ENCODE measurements at places on chromosomes 2 and 18.

DNA sequence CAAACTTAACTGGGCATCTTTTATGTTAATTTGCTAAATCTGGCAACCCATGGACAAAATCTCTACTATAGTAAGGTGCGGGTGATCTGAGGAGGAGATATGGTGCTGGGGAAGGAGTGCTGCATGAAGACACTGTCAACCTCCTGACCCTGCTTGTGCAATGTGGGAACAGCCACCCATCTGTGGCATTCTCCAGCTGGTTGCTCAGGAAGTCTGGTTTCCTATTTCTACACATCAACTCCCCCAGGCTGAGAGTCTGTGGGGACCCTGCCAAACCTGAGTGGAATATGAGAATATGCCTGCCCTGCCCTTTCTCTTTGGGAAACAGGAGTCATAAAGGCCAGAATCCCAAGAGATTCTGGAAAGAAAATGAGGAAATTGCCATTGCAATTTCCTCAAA, 60.1 kb upstream of the PAX3 start:
- no peak for DNase-seq

DNA sequence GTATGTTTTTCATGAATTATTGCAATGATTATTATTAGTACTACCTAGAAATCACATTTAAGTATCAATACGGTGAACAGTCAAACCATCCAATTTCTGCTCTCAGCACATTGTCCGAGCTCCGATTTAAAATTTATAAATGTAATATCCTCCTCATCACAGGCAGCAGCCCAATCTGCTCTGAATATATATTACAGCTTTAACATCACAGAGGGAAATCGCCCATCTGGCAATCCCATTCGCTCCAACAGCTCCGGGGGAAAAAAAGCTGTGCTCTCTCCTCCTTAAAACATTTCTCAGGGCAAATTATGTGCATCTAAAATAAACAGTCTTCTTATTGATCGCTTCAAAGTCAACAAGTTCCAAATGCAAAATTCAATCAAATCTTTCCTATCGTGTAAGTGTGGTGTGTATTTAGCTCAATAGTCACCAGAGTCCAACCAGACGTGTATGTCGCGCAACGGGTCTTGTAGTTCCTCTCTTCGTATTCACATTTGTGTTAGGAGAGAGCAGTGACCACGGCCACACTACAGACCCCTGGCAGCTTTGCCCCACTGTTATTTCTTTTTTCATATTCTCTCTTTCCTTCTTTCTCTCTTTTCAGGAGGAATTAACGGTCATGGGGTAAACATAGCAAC, 2.4 kb downstream of the FIGN start:
- no peak for DNase-seq

DNA sequence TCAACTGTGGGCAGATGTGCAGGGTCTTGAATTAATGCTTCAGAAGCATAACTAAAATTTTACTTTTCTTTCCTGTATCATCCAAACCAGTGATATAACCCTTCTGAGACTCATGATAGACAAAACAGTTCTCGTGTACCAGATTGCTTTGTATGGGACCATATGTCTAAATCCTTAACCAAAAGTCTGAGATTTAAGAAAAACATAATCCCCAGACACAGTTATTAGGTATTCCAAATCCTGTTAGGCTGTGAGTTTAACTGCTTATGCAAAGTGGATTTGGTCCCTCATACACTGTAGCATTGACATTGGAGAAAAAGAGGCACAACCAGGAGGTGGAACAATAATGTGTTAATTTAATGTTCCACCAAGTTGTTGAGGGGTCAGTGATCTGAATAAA, 235.0 kb downstream of the PMAIP1 start:
- DNase-seq = no peak

DNA sequence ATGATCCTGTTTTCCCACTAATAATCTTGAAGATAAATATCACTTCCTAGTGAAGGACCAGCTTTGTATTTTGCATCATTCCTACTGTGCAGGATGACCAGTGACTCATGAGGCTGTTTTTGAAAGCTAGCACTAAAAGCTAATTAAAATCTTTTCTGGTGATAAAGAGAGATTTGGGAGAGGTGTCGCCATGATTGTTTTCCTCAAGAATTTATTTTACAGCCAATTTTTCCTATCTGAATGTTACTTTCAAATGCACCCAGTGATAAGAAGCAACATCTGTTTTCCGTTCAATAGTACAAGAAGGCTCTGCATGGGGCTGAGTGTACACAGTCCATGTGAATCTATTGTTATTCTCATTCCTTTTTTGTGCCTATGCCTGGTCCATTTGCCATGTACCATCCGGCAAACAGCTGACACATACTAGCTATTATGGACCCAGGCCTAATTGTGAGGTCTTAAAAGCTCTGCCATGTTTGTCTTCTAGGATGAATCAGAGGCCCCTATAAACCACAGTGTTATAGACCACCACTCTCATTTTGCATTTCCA, 28.4 kb downstream of the MEIS1 start:
- no peak for DNase-seq

DNA sequence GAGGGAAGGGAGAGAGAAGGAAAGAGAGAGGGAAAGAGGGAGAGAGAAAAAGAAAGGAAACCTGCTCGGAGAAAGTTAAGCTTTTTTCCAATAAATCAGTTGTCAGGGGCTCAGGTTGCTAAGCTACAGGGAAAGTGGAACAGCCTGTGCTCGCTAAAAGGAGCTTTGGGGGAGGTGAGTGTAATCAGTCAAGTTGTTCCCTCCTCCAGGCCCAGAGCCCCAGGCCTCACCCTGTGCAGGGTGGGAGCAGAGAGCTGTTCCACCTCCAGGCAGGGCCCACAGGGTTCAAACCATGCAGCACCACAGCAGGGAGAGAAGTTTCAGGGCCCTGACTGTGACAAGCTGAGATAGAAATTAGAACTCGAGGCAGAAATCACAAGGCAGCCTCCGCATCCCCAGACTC, 56.4 kb upstream of the PPP1CB start:
- no peak for DNase-seq

DNA sequence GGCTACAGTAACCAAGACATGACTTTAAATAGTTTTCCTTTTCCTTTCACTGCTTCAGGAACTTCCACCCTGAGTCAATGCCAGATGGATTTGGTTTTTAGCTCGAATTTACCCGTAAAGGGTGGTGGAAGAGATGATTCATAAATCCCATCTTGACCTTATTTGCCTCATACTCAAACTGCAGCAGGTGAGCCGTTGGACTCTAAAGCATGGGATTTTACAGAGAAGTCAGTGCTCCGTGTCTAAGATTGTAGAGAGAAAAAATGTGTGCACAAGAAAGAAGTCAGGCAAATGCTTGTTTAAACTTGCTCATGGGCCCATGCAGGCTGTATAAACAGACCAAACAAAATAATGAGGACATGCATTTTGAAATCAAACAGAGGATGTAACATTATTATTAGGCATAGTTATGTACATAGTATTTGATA, 369.7 kb upstream of the TRIB2 start:
- no peak for DNase-seq

DNA sequence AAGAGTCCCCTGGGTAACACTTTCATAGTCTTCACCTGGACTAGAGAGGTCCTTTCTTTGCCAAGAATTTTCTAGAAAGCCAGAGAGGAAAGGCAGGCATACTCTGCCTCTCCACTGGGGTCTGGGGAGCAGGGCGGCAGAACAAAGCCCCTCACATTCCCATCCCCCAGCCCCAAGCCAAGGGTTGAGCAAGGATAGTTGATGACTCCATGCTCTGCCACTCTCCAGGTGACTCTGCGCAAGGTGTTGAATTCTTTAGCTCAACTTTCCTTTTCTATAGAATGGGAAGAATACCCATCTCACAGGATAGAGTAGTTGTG, 2.9 kb upstream of the GDF7 start:
- DNase-seq = no peak

- DNase-seq = no peak
These were observed 34.4 kb downstream of the MTA3 start for GRCh38 chr2:42602876-42603219.

- DNase-seq = no peak
These were observed 85.1 kb downstream of the CCDC85A start for GRCh38 chr2:56268856-56269255.

DNA sequence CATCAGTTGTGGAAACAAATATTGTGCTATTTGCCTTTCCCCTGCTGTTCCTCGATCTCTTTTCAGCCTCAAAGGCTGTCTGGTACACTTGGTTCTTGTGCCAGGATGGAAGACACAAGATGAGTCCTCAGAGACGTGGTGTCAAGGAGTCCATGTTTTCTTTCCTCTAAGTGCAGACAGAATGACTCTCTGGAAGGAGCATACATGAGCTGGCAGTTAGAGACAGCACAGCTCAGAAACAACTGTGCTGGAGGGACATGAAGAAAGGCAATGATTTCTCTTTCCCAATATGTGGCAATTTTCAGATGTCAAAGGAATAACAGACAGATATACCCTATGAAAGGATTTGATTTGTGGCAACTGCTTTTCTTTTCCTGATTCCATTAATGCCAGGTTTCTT, 162.2 kb downstream of the AFF3 start:
- no peak for DNase-seq

GRCh38 chr2:101802329-101802728, 104.8 kb downstream of the MAP4K4 start:
- no peak for DNase-seq

GRCh38 chr2:84493514-84493913, 22.8 kb upstream of the DNAH6 start:
- DNase-seq = no peak

GRCh38 chr2:4873876-4874593, 818.1 kb upstream of the SOX11 start:
- no peak for DNase-seq

DNA sequence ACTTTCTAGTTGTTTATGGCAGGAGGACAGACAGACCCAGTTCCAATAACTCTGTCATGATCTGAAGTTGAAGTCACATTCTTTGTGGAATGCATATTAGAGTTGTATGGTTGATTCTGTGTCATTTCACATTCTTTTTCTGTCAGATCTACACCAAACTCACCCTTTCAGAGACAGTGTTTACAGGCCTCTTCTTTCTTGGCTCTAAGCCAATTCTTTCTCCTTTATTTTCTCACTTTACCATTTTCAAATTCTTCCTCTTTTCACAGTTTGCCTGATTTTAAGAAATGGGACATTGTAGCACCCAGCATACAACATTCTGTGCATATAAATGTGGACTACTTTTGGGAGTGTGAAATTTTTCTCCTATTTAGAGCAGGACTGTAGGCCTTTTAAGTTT, 103.7 kb downstream of the CCDC85A start:
- no peak for DNase-seq

- no peak for DNase-seq
These were observed 161.6 kb upstream of the TRIB2 start for GRCh38 chr2:12555012-12555645.

DNA sequence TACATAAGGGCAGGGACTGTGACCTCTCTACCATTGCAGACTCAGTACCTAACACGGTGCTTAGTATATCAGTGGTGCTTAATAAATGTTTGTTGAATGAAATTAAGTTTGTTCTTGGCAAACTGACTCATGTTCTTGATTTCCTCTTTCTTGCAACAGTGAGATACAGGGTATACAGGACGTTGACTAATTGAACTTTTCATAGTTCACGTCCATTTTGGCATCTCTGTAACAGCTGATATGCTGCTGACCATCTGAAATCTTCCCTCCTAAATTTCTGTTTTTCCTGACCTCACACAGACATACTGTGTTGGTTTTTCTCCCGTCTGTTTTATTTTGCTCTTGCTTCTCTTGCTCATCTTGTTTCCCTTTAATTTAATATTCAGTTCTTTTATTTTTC, 44.2 kb downstream of the LHCGR start:
- no peak for DNase-seq

DNA sequence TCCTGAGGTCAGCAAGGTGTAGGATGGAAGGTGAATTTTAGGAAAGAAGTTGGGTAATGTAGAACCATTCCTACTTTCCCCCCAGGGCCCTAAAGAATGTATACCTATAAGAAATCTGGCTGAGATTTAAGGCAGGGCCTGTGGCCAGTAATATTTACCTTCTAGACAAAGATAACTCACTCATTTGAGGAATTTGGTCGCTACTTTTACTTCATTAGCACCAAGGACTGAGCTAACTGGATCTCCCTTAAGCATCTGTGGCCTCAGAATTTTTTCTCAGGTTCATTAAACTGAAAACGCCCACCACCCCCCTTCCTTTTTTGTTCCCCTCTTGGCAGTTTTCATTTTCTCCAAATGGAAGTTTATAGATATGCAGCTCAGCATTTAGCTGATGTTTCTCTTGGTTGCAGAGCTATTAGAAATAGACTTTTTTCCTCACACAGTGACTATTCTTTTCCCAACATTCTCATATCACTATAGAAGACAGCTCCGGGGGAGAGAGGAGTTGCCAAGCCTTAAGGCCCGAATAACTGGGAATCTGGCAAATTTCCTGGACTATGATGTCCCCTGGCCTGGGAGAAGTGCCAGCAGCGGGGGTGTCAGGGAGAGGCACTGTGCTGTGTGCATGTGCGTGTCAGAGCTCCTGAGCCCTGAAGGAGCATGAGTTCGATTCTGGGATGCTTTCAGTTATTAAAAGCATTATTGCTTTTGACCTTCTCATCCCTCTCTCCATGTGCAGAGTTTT, 310.9 kb downstream of the PRKCE start:
- no peak for DNase-seq

DNA sequence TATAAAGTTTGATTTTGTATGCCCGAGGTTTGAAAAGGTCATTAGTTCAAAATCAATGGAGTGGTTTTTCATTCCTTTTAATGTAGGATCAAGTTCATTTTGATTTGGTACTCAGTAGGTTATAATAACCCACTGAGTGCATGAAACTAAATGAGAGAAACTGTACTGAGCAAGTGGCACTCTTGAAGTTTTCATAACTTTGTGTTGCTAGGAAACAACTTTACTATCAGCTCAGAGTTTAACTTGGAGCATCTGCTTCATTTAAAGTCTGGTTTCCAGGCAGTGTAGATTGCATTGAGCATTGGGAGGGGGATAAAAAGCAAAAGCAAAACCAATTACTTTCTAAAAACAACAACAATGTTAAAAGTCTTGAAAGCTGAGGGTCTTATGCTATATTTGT, 1361.6 kb upstream of the CHAC2 start:
- no peak for DNase-seq

- DNase-seq = no peak
These were observed 93.9 kb downstream of the ACKR3 start for GRCh38 chr2:236663287-236664101.

DNA sequence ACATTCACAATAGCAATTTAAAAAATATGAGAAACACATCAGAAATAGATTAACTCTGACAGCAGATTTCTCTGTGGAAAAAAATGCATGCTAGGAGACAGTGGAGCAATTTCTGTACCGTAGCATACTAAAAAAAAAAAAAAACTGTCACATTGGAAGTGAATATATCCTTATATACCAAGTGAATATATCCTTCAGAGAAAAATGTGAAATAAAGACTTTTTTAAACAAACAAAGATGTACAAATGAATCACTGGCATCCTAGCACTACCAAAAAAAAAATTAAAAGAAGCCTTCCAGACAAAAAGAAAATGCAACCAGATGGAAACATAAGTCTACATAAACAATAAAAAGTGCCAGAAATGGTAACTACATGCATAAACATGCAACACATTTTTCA, 169.4 kb downstream of the NBAS start:
- no peak for DNase-seq
